IMR-90 (cell line): ENCODE measurements at places on chromosomes 5 and 9. TPM values are rescaled to one million over a fixed set of nuclear protein-coding genes. Genes with fewer than 3 reads are reported as not detected.

GRCh38 chr5:155651-156410, 35.5 kb upstream of the LRRC14B start:
- no peak for DNase-seq

Gene SLC6A3
- total RNA-seq = not detected in 2 replicates

DNA sequence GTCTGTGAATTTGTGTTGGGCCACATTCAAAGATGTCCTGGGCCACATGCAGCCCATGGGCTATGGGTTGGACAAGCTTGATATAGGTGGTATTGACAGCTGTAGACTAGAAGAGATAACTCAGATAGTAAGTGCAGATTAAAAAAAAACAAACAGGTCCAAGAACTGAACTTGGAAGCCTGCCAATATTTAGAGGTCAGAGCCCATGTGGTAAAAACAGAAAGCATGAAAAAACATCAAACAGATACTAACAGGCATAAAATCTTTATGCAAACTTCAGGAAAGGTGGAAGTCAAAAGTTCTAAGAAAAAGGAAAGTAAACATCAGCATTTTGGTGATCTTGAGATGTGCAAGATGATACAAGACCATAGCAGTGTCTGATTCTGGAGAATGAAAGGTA, 155.1 kb upstream of the NR4A3 start:
- DNase-seq = no peak

DNA sequence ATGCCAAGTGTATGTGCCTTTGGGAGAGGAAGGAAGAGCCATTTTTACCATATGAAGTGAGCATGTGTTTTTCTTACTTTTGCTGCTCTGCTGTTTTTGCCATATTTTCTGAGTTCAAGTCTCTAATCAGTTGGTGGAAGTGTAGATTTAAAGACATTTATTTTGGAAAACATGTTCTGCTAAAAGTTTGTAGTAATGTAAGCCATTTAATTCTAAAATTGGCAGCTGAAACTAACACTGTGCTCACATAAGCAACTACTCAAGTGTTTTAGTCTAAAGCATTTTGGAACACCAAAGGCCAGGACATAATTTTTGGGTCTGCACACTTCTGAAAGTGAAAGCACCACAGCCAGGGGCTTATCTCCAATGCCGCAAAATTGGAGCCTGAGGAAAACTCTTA, 363.4 kb upstream of the ZNF608 start:
- DNase-seq = no peak

DNA sequence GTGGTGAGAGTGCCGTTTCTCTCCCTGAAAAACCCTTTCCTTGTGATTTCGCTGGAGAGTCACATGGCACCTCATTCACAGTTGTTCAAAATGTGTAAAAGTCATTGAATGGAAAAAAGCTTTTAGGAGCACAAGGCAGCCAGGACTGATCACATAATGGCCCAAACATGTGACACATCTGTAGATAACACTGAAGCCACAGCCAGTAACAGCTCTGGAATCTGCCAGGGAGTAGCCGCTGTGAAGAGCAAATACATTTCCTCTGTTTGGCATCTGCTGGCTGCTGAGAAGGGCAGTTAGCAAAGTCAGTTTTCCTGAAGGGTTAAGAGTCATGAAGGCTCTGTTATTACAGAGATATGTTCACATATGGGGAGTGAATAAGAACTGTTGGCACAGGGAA, 271.8 kb downstream of the NNT start:
- peak; percentile 52 for DNase-seq

Gene ADGRV1
- under 0.01 TPM in 2 replicates for total RNA-seq

DNA sequence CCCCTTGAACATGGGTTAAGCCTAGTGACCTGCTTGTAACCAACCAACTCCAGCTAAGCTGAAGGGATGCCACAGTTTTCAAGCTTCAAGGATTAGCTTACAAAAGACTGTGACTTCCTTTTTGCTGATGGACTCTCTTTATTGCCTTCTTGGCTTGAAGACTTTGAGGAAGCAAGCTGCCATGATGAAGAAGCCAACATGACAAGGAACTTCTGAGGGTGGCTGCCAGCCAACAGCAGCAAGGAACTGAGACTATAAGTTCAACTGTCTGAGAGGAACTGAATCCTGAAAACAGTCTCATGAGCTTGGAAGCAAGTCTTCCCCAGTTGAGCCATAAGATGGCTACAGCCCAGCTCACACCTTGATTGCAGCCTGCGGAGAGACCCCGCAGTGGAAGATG, 116.1 kb upstream of the TAF11L2 start:
- DNase-seq = no peak

Gene PLAC8L1
- not detected in 2 replicates for total RNA-seq

- no peak for DNase-seq
Measured at GRCh38 chr5:40474250-40474649, 205.5 kb upstream of the PTGER4 start.

DNA sequence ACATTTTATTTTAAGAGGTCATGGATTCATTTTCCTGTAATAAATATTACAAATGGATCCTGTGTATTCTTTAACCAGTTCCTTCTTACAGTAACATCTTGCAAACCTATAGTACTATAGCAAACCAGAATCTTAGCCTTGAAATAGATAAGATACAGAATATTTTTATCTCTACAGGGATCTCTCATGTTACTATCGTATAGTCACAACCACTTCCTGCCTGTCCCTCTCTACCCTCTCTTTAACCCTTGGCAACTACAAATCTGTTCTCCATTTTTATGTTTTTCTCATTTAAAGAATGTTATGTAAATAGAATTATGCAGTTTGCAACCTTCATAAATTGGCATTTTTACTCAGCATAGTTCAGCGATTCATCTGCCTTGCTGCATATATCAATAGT, 454.0 kb downstream of the DIRAS2 start:
- no peak for DNase-seq

GRCh38 chr5:31855134-31856040, 216.5 kb downstream of the PDZD2 start:
- DNase-seq = no peak

GRCh38 chr9:137128158-137128861, 10.6 kb upstream of the GRIN1 start:
- DNase-seq = no peak

DNA sequence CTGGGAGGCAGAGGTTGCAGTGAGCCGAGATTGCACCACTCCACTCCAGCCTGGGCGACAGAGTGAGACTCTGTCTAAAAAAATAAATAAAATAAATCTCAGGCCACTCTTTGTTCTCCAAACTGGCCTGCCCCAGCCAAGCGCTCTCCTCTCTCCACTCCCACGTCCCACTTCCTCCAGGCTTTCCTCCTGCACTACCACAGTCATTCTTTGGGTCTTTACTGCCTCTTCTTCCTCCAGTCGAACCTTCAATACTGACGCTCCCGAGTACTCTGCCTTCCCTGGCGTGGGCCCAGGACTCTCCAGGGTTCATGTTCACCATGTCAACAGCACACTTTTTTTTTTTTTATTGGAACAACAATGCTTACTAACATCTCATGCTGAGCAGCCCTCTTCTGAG, 23.9 kb downstream of the RNF130 start:
- DNase-seq = no peak

Gene PRR16
- 9.9 and 10.6 TPM in 2 replicates for total RNA-seq

Gene CEP72
- total RNA-seq = 2.8 and 2.9 TPM in 2 replicates

DNA sequence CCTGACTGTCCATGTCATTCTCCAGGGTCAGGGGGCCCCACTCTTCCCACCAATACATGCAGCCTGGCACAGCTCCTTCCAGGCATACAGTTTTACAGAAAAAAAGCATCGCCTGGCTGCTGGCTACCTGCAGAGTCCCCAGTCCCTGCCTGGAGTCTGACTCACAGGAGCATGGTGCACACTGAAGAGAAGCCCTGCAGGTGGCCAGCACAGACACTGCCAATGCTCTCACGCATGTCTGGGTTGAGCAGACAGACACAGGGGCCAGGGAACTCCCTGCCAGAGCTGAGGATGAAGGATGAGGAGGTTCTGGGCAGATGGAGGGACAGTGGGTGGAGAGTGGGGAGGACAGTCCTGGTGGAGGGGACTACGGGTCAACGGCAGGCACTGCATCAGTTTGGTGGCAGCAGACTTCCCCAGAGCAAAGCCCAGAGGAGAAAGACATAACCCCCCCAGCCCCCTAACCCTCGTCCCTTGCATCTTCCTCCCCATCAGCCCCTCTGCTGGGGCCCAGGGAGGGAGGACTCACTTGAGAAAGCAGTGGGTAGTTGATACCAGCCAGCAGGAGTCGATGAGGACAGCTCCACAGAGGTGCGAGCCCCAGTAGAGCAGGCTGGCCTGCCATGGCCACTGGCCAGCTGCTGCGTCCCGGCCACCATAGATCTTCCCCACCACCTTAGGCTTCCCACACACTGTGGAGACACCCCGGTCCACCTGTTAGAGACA, 72.9 kb upstream of the SPTLC1 start:
- no peak for DNase-seq

GRCh38 chr9:13179257-13179656, 100.2 kb downstream of the MPDZ start:
- DNase-seq = no peak

DNA sequence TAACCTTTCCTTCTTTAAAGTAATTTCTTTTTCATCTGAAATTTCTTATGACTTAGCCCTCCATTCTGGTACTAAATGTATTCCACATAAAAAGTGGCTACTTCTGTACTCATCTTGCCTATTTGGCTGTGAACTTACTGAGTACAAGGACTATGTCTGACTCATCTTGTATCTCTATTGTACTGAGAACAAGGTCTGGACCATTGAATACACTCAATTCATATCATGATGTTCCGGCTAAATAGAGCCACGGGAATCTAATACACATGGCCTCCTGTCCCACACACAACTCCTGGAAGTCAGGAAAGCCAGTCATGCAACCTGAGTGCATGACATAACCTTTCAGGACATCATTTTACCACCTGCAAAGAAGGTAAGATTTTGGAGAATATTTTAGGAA, 203.9 kb downstream of the PLK2 start:
- DNase-seq = no peak

Gene C5orf58
- total RNA-seq = not detected in 2 replicates

DNA sequence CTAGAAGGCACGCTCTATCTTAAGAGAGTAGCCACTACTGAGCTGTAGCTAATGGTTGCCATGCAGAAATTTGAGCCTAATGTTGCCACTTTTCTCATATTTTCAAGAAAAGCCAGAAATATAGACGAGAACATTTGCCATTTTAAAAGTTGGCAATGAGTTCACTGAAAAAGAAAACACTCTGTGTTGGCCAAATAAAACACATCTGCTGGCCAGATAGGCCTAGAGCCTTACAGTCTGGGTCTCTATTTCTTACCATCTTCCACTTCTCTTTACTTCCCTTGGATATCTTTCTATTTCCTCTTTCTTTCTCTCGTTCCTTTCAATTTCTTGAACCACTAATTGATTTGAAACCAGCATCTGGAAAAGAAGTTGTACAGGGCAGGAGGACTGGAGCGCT, 36.6 kb upstream of the VCAN start:
- no peak for DNase-seq

DNA sequence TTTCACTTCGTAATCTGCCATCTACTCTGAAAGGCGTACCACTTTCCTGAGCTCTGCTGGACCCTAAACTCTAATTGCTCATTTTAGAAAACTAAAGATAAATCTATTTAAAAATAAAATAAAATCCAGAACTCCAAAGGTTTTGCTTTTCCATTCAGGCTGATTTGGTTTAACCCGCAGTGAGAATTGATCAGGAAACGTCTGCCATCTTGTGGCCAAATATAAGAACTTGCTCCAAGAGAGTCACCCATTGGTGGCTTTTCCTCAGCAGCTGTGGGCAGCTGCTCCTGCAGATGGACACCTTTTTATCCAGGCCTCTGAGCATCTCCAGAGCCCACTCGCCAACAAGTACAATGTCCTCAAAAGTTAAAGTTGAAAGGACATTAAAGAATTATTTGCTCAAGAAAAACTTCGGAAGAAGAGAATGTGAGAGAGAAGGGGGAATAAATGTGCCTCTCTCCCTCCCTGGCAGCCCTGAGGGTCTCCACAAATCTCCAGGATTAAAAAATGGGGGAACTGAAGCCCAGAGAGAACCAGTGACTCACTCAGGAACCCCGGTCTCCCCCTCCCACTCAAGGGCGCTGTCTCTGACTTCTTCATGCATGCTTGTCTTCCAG, 4.1 kb downstream of the SAXO1 start:
- DNase-seq = peak; percentile 75
